ENCODE measurements at places on chromosomes 6 and 20.
A peak's percentile ranks its signal among the peaks of the same experiment; 100 is the strongest.

GRCh38 chr6:103367212-103367611 lies 1492.5 kb downstream of the HACE1 start:
- peak; percentile 4 for DNase-seq

DNA sequence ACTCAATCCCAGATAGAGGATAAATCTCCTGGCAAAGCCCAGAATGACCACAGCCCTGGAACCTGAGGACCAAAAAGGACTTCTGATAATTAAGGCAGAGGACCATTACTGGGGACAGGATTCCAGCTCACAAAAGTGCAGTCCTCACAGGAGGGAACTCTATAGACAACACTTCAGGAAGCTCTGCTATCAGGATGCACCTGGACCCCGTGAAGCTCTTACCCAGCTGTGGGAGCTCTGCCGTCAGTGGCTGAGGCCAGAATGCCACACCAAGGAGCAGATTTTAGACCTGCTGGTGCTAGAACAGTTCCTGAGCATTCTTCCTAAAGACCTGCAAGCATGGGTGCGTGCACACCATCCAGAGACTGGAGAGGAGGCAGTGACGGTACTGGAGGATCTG lies 992 bp downstream of the ZSCAN16 start:
- DNase-seq, result no peak

DNA sequence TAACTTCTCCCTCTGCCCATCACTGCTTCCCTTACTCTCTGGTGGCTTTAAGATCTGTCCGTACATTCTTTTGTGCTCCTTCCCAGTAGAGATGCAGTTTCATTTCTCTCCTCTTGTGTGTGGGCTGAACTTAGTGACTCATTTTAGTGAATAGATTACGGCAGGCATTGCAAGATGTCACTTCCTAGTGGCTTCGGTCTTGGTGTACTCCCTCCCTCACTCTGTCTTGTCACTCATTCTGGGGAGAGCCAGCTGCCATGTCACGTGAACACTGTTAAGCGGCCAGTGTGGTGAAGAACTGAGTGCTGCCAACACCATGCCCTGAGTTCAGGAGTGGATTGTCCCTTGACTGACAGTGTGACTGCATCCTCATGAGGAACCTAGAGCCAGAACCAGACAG lies 115.9 kb downstream of the OTOR start:
- DNase-seq, result no peak

- no peak for DNase-seq
Observed at GRCh38 chr6:46010771-46011170, 4.9 kb downstream of the CLIC5 start.

GRCh38 chr6:140101367-140101766 lies 726.9 kb upstream of the CITED2 start:
- no peak for DNase-seq

DNA sequence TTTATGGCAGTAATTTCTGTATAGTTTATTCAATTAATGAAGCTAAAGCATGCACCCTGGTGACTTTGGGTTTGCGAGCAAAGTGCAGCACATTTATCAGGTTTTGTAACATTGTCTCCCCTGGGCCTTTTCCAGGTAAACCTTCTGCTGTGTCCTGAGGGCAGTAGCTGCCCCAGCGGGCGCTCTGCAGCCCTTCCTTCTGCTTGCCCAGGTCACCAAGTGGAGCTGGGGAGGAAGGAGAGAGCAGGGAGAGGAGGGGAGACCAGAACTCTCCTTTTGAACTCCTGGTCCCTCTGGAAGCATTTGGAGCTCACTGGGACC lies 145.6 kb downstream of the DLL1 start:
- DNase-seq, result no peak

GRCh38 chr6:156260815-156261214 lies 516.4 kb upstream of the ARID1B start:
- DNase-seq, result no peak

- DNase-seq, result no peak
Observed at GRCh38 chr6:99427988-99428387, 2.9 kb upstream of the PNISR start.

GRCh38 chr6:53493635-53494025 lies 51.3 kb downstream of the GCLC start:
- no peak for DNase-seq

GRCh38 chr6:57207141-57207540 lies 15.0 kb downstream of the RAB23 start:
- no peak for DNase-seq

DNA sequence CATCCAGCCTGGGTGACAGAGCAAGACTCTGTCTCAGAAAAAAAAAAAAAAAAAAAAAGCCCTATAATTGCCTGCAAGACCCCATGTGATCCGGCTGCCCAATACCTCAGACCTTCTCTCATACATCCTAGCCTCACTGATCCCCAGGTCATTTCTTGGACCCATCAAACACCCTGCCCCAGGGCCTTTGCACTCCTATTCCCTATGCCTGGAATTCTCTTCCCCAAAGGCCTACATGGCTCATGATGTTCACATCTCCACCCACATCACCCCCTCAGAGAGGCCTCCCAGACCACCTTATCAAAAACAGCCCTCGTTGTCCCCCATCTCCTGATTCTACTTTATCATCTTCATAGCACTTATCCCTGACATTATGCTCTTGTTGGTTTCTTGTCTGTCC lies 8.9 kb downstream of the PACSIN1 start:
- no peak for DNase-seq

DNA sequence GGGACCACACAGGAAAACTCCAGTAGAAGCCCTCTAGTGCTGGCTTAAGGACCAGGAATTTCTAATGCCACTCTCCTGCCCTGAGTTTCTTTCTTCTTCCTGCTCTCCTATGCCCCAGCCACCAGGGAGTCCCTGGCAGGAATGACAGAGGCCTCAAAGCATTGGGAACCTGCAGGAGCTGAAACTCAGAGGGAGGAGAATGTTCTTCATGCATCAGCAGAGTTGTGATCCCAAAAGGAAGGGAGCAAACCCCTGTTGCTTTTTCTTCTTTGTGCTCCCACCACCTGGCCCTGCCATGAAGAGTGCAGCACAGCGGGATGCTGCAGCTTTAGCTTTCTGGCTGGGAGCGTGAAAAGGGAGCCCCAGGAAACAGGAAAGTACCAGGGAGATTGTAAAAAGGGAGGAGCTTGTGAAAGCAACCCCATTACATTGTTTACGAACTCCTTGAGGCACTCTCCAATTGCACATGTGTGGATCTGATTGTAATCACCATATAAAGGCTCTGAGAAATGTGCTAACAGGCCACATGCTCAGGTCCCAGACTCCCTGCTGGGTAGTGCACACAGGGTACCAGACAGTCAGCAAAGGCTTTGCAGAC lies 34.7 kb upstream of the FKBP1A start:
- no peak for DNase-seq

- no peak for DNase-seq
Observed at GRCh38 chr6:137848672-137849071, 18.4 kb upstream of the TNFAIP3 start.

DNA sequence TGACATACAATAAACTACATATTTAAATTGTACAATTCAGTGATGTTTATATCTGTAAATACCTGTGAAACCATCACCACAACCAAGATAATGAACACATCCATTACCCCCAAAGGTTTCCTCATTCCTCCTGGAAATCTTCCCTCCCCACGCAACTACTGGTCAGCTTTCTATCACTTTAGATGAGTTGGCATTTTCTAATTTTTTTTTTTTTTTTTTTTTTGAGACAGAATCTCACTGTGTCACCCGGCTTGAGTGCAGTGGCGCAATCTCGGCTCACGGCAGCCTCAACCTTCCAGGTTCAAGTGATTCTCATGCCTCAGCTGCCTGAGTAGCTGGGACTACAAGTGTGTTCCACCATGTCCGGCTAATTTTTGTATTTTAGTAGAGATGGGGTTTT lies 31.7 kb upstream of the ECI2 start:
- DNase-seq, result no peak

DNA sequence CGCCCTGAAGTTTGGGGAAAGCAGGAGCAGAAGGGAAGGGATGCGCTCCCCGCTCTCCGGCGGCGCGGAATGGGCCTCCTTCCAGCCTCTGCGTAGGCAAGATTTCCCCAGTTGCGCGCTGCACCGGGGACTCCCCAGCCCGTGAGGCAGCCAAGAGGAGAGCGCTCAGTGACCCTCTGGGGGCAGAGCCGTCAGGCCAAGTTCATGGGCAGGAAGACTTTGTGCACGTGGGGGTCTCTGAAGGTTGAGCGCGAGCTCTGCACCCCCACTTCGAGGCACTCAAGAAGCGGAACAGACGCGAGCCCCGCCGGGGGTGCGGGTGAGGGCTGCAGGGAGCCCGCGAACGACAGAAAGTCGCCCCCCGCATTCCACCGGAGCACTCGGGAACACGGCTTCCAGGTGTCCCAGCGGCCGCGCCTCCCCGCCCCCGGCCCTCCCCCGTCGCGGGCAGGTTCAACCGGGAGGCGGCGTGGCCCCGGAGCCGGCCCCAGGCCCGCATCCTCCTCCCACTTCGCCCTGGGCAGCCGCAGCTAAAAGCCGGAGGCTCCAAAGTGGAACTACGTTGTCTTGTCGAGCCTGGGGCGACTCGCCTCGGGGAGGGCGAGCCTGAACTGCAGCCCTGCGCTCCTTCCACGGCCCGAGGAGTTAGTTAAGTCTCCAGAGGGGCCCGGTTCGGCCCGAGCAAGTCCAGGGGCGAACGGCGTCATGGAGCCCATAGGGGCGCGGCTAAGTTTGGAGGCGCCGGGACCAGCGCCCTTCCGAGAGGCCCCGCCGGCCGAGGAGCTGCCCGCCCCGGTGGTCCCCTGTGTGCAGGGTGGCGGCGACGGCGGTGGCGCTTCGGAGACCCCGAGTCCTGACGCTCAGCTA lies at the start of gene PPP1R3G:
Gene PPP1R3G (plus strand): TSS at position 561 of the 867 bp plus-strand sequence. CDS start 145 bp downstream, at position 706.
- DNase-seq, result no peak

DNA sequence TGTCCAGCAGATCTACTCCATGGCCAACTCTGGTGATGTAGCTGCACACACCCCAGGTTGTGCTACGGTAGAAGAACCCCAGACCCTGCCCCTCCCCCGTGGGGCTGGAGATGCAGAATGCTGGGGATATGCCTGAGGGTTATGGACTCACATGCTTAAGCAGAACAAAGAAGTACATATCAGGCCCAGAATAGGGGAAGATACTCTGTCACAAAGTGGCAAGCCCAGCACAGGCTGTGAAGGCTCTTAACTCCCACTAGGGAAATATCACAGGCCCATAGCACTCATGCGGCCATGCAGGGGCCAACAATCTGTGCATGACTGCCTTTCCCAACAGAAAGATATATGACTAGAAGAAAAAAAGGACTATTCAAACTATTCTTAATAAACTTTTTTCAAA lies 234.9 kb downstream of the KCNQ5 start:
- DNase-seq, result no peak

GRCh38 chr6:162179196-162179951 lies 548.2 kb downstream of the PRKN start:
- DNase-seq, result no peak

GRCh38 chr20:45994761-45995493 lies 13.8 kb upstream of the MMP9 start:
- DNase-seq, result no peak

DNA sequence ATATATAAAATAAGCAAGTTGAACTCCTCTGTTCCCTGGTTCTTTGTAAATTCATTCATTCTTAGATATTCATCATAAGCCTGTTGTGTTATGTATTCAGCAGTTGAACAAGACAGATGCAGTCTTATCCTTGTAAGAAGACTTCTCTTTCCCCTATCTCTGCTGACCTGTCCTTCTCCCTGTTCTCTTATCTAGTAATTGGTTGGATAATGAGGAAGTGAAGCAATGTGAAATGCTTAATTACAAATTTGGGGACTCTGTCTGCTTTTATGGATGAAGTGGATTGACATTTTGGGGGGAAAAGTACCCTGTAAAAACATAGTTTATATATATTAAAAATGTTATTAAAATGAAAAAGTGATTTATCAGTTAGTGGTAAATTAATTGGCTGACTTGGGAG lies 37.0 kb downstream of the CDKAL1 start:
- no peak for DNase-seq

DNA sequence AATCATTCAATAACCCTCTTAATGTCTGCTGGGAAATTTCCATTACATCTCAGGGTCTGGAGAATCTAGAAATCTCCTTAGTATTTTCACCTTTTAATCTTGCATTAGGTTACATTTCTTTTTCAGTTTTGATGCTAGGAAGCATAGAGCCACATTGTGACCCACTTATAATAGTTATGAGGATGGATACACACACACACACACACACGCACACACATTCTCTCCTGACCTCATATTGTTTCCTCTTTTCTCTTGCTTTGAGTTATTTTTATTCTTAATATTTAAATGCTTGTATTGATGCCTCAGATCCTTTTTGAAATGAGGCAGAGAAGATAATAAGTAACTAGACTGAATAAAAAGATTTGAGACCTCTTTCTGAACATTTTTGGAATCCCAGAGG lies 128.4 kb downstream of the KLHL32 start:
- no peak for DNase-seq

- DNase-seq, result no peak
Observed at GRCh38 chr6:76441875-76442274, 369.4 kb upstream of the IMPG1 start.

- no peak for DNase-seq
Observed at GRCh38 chr6:9233686-9234085, 798.3 kb upstream of the SLC35B3 start.

- DNase-seq, result peak; percentile 35
Observed at GRCh38 chr6:155495011-155495768, 39.6 kb upstream of the NOX3 start.

- no peak for DNase-seq
Observed at GRCh38 chr20:24836041-24836533, 113.0 kb upstream of the CST7 start.

GRCh38 chr6:74213995-74214394 lies 518.0 kb downstream of the CD109 start:
- no peak for DNase-seq

DNA sequence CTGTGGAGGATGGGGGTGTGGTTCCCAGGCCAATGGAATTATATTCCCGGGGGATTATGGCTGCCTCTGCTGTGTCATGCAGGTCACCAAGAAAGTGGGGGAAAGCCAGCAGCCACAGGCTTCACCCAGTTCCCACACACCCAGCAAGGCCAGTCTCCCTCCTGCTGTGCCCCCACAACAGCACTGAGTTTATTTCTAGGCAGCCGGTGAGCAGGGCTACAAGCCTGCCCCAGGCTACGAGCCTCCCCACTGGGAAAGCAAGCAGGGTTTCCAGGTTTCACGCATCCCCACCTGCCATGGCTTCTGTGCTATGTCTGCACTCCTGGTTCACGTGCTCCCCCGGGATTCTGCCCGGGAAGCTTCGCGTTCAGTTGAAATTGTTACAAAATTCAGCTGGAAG lies 72.6 kb downstream of the ERMARD start:
- DNase-seq, result no peak

- DNase-seq, result no peak
Observed at GRCh38 chr6:154408891-154409500, 52.4 kb upstream of the IPCEF1 start.

GRCh38 chr6:139567095-139567494 lies 192.6 kb upstream of the CITED2 start:
- no peak for DNase-seq

DNA sequence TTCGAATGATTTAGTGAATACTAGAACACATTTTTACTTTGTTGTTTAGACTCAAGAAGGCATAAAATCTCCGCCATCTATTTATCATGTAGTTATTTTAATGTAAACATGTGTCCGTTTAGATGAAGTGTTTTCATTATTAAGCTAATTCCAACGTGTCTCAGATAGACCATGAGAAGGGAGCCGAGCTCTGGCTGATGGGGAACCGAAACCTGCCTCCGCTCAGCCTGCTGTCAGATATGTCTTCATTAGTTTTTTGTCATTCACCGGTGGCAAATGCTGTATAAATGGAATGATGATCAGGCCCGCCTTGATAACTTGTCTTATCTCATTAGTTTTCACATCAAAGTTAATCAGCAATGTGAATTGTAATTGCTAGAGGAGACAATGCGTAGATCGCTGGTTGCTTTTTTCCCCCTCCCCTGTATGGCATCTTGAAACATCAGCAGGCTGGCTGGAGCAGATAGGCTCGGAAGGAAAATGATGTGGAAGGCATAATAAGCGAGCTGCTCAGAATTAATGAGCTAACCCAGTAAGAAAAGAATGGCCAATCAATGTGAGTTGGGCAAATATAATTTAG lies 136.4 kb downstream of the LINC00237 start:
- DNase-seq, result no peak

Data from right renal pelvis (tissue), 4 donors.